CD8-positive, alpha-beta memory T cell (primary cell): ENCODE measurements at places on chromosomes 6 and 20. TPM values are rescaled to one million over a fixed set of nuclear protein-coding genes. Genes with fewer than 3 reads are reported as not detected.

GRCh38 chr6:86217906-86218305, 575.2 kb upstream of the SYNCRIP start:
- no peaks in the 10 kb centered on the region for H3K4me1 ChIP-seq
- no peak overlapping the region for H3K4me3 ChIP-seq
- H3K27ac ChIP-seq = no peak overlapping the region
- no peak for DNase-seq

- no peak overlapping the region for H3K4me3 ChIP-seq
- H3K27ac ChIP-seq = no peak overlapping the region
- no peaks in the 10 kb centered on the region for H3K36me3 ChIP-seq
- no peaks in the 10 kb centered on the region for H3K27me3 ChIP-seq
- DNase-seq = no peak
Observed at GRCh38 chr6:20188630-20189075, 23.6 kb downstream of the MBOAT1 start.

ANKS1A gene
- total RNA-seq = 8.7 TPM

DNA sequence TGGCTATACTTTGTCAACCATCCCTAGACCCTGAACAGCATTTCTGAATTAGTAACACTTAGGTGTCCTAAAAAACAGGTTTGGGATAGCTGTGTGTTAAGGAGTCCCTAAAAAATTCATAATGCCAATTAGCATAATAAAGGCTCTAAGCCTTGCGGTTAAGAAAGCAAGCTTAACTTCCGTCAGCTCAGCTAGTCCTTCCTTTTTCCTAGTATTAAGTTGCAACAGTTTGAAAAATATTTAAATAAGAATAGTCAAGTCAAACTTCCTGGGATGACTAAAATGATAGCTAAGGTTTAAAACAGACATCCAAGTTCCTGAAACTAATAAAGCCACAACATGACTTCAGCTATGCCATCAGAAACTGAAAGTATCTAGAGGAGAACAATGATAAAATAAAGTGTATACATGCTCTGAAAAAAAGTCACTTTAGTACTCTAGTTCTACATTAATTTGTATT, 3.5 kb downstream of the AKIRIN2 start:
- no peaks in the 10 kb centered on the region for H3K36me3 ChIP-seq
- peaks cover 38% of the 10 kb centered on the region for H3K4me1 ChIP-seq
- DNase-seq = no peak
- H3K27me3 ChIP-seq = no peaks in the 10 kb centered on the region

LPIN3 gene
- 0.53 TPM for total RNA-seq

CLVS2 gene
- total RNA-seq = not detected

- H3K27ac ChIP-seq = no peak overlapping the region
- H3K27me3 ChIP-seq = no peaks in the 10 kb centered on the region
- H3K4me1 ChIP-seq = no peaks in the 10 kb centered on the region
- peak; percentile 2 for DNase-seq
- no peak overlapping the region for H3K4me3 ChIP-seq
- no peaks in the 10 kb centered on the region for H3K36me3 ChIP-seq
Observed at GRCh38 chr6:121055572-121056163, 278.6 kb downstream of the TBC1D32 start.

DNA sequence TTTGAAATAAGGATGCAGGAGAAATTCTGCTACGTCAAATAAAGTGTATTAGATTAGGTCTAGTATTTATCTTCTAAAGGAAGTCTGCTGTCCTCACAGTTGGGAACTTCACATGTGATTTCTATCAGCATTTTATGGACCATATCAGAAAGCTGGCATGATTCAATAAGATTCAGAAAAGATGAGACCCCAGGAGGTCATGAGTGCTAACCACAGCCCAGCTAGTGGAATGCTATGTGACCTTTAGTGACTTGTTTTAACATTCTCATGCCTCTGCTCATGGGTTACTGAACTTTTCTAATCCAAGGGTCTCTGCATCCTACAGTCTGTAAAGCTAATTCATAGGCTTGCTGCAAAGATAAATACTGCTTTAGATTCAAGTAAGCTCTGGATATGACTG, 150.1 kb downstream of the GMPR start:
- no peaks in the 10 kb centered on the region for H3K27me3 ChIP-seq
- no peak for DNase-seq
- H3K27ac ChIP-seq = no peak overlapping the region
- H3K4me3 ChIP-seq = no peak overlapping the region

GRCh38 chr6:15266423-15266996, 20.6 kb downstream of the JARID2 start:
- peaks cover 61% of the 10 kb centered on the region for H3K4me1 ChIP-seq
- H3K27ac ChIP-seq = peak overlapping the region; percentile 45
- no peak overlapping the region for H3K4me3 ChIP-seq
- no peaks in the 10 kb centered on the region for H3K27me3 ChIP-seq
- no peak for DNase-seq
- no peaks in the 10 kb centered on the region for H3K36me3 ChIP-seq

DNA sequence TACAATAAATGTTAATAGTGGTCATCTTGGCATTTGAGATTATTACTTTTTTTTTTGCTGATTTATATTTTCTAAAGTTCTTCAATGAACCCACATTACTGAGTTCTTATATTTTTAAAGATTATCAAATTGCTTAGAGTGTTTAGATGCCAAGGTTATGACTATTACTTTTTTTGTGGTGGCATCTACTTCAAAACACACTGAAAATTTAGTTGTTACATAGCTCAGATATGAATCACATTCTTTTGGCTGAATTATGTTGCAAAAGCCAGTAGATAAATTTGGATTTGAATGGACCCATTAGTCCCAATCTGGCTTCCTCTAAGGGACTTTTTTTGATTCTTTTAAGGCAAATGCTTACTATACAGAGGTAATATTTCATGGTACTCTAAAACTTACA, 8.9 kb downstream of the UTRN start:
- H3K4me1 ChIP-seq = no peaks in the 10 kb centered on the region
- H3K36me3 ChIP-seq = no peaks in the 10 kb centered on the region
- H3K27me3 ChIP-seq = no peaks in the 10 kb centered on the region
- H3K4me3 ChIP-seq = no peak overlapping the region
- H3K27ac ChIP-seq = no peak overlapping the region

GRCh38 chr6:156538875-156539660, 238.1 kb upstream of the ARID1B start:
- DNase-seq = no peak
- no peaks in the 10 kb centered on the region for H3K36me3 ChIP-seq
- H3K4me3 ChIP-seq = no peak overlapping the region
- no peaks in the 10 kb centered on the region for H3K27me3 ChIP-seq

GRCh38 chr6:131828080-131828479, 20.3 kb downstream of the ENPP1 start:
- DNase-seq = no peak
- H3K4me3 ChIP-seq = no peak overlapping the region
- H3K27ac ChIP-seq = no peak overlapping the region
- no peaks in the 10 kb centered on the region for H3K36me3 ChIP-seq
- no peaks in the 10 kb centered on the region for H3K4me1 ChIP-seq
- no peaks in the 10 kb centered on the region for H3K27me3 ChIP-seq
